CD4-positive, alpha-beta T cell treated with Interferon gamma for 1 hour (primary cell): ENCODE measurements at places on chromosomes 12 and 14.
A peak's percentile ranks its signal among the peaks of the same experiment; 100 is the strongest.

DNA sequence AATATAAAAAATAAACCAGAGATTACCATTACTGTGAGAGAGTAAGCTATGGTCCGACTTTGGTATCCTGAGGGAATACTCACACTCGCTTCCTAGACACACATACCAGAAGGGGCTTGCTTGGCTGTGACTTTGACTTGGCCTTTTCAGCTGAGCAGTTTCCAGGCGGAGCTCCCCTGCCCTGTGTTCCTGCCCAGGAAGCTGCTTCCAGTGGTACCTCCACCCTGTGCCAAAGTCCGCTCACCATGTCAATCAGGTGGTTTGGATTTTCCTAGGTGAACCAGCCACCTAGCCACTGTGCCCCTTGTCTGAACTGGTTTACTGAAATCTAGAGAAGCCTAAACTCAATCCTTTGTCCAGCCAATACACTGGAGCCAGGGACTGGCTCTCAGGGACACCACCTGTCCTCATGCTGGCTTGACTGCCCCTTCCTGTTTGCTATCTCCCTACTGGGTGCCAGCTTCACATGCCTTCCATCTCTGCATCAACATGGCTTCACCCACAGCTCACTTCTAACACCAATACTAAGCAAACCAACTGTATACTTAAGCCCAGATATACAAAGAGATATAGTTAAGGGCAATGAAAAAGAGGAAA lies 28.6 kb downstream of the MAX start:
- DNase-seq = no peak

GRCh38 chr14:55327179-55327578 lies 56.0 kb downstream of the FBXO34 start:
- no peak for DNase-seq

GRCh38 chr14:105899657-105900397 lies 373.4 kb downstream of the TMEM121 start:
- no peak for DNase-seq

DNA sequence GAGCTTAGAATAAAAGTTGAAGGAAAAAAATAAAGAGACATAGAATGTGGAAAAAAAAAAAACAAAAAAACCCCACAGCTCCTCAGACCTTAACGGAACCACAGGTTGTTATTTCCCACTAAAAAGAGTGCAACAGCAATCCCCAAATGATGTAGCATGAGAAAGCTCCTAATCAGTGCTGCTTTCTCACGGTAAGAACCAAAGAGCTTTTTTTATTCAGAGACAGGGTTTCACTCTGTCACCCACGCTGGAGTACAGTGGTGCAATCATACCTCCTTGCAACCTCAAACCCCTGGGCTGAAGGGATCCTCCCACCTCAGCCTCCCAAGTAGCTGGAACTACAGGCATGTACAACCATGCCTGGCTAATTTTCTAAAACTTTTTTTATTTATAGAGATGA lies 13.3 kb downstream of the NDUFA12 start:
- DNase-seq = no peak

GRCh38 chr12:6049587-6049986 lies 74.9 kb downstream of the VWF start:
- no peak for DNase-seq

DNA sequence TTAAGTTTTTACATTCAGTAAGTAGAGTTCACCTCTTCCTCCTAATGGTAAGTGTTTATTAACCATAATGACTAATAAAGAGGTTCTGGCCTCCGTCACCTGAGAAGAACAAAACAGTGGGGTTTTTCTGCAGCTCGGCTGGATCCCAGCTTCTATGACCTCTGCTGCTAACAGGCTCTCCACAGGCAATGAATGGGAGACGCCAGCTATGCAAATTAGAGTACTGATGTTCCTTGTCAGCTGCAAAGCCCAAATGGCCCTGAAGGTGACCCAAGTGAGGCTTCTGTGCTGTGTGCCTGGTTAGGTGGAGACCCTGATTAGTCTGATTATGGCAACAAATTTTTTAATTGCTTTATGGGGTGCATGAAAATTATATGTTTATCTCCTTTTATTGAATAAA lies 218.1 kb downstream of the APAF1 start:
- no peak for DNase-seq

- DNase-seq = no peak
Observed at GRCh38 chr12:67433385-67434175, 164.4 kb downstream of the CAND1 start.

DNA sequence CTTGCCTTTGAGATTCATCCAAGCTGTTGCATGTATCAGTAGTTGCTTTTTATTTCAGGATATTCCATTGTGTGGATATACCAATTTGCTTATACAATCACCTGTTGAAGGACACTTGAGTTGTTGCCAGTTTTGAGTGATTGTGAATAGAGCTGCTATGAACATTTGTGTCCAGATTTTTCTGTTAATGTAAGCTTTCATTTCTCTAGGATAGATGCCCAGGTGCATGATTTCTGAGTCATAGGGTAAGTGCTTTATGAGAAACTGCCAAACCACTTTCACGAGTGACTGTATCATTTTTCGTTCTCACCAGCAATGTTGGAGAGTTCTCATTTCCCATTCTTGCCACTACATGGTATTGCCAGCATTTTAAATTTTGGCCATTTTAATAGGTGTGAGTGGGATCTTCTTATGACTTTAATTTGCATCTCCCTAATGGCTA lies 434.6 kb upstream of the RGS6 start:
- DNase-seq = no peak

- peak; percentile 29 for DNase-seq
Observed at GRCh38 chr14:103629503-103630121, 601 bp downstream of the KLC1 start.
